ENCODE measurements at places on chromosomes 2 and 18.

DNA sequence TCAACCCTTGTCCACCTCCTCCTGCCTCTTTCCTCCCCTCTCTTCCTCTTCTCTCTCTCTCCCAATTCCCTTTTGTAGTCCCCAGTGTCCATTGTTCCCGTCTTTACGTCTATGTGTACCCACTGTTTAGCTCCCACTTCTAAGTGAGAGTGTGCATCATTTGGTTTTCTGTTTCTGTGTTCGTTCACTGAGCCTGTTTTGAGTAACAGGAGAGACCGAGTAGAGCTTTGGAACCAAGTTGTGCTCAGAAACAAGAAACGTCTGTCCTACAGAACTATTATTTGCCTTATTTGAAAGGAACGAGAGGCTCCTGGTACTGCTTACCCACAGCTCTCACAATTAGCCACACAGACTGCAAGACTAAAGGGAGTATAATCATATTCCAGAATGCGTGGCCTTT lies 50.1 kb upstream of the MAPRE2 start:
- H3K27ac ChIP-seq: no peak overlapping the region
- H3K36me3 ChIP-seq: no peaks in the 10 kb centered on the region
- H3K4me1 ChIP-seq: no peaks in the 10 kb centered on the region
- no peaks in the 10 kb centered on the region for H3K27me3 ChIP-seq
- no peak for DNase-seq

GRCh38 chr18:69839497-69839896 lies 108.2 kb downstream of the CD226 start:
- H3K4me3 ChIP-seq: no peak overlapping the region
- H3K4me1 ChIP-seq: no peaks in the 10 kb centered on the region
- no peaks in the 10 kb centered on the region for H3K27me3 ChIP-seq
- H3K27ac ChIP-seq: no peak overlapping the region
- no peak for DNase-seq
- H3K36me3 ChIP-seq: no peaks in the 10 kb centered on the region

DNA sequence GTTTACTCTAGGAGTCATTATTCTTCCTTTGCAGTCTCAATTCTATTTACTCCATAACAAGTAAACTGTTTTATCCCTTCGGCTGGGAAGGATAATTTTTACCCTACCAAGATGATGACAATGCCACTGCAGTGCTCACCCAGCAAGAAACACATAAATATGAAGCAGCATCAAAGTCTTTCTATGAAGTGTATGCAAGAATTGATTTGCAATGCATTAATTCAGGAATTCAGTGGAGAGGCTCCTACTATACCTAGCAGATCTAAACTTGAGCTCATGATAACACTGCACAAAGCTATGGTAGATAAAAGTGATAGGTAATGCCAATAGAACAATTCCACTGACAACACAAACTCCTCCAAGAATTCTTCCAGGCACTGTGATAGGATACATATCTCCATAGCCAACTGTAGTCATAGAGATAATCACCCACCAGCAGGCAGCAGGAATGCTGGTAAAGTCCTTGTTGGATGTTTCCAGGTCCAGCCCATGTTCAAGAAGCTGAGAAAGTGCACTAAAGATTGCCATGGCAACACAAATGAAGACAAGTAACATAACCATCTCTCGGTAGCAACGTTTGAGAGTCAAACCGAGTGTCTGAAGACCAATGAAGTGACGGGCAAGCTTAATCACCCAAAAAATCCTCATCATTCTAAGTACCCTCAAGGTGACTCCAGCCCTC lies 49.9 kb downstream of the KCNG3 start:
- H3K4me3 ChIP-seq: no peak overlapping the region
- DNase-seq: no peak
- H3K36me3 ChIP-seq: no peaks in the 10 kb centered on the region
- H3K27me3 ChIP-seq: no peaks in the 10 kb centered on the region

GRCh38 chr18:78957140-78957539 lies 22.5 kb upstream of the SALL3 start:
- H3K4me1 ChIP-seq: no peaks in the 10 kb centered on the region
- no peak overlapping the region for H3K4me3 ChIP-seq
- H3K27ac ChIP-seq: no peak overlapping the region

GRCh38 chr2:143513081-143513480 lies 383.9 kb downstream of the ARHGAP15 start:
- H3K4me3 ChIP-seq: no peak overlapping the region
- H3K27ac ChIP-seq: no peak overlapping the region
- DNase-seq: no peak

GRCh38 chr2:85684806-85685205 lies 9.4 kb upstream of the GNLY start:
- H3K36me3 ChIP-seq: no peaks in the 10 kb centered on the region
- no peak overlapping the region for H3K27ac ChIP-seq
- no peak overlapping the region for H3K4me3 ChIP-seq
- no peak for DNase-seq
- no peaks in the 10 kb centered on the region for H3K4me1 ChIP-seq

DNA sequence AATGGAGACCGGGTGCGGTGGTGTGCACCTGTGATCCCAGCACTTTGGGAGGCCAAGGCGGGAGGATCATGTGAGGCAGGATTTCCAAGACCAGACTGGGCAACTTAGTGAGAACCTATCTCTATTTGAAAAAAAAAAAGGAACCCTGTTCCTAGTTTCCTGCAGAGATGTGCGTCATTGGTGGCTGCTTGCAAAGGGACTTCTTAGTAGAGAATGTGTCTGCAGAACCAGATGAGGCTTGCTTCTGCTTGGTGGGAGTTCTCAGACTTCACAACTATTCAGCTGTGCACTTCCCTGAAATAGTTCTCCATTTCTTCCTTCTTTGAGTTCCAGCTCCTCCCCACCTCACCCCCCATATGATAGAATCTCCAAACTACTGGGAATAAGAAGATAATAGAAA lies 22.3 kb downstream of the ZCCHC2 start:
- H3K36me3 ChIP-seq: peaks cover 69% of the 10 kb centered on the region
- DNase-seq: no peak
- no peak overlapping the region for H3K4me3 ChIP-seq
- no peaks in the 10 kb centered on the region for H3K27me3 ChIP-seq
- no peaks in the 10 kb centered on the region for H3K4me1 ChIP-seq

GRCh38 chr2:100620481-100620880 lies 57.7 kb downstream of the PDCL3 start:
- DNase-seq: no peak
- H3K27ac ChIP-seq: no peak overlapping the region
- H3K27me3 ChIP-seq: no peaks in the 10 kb centered on the region
- no peak overlapping the region for H3K4me3 ChIP-seq

DNA sequence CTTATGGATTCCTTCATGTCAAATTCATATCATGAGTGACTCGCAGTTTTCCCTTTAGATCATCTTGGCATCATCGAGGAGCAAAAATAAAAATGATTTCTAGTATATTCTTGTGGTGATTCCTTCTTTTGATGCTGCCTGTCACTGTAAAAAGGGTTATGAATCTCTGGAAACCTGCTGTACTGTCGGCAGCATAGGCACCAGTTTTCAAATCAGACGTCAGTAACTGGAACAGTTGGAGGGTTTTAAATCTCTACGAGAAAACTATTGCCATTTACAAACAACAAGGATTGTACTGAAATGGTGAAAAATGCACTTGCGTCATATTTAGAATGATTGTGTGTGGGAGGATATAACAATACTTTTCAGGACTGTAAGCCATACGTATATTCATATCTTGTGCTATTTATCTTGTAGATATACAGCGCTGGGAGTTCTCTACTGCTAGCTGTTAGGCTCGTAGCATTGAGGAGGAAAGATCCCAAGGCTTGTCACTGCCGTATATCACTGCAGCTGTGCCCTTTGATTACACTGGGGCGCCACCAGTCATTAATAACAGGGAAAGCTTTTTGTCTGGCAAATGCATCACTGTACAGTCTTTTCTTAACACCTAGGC lies 320.7 kb downstream of the MTX2 start:
- DNase-seq: no peak
- H3K27ac ChIP-seq: no peak overlapping the region
- no peaks in the 10 kb centered on the region for H3K27me3 ChIP-seq

DNA sequence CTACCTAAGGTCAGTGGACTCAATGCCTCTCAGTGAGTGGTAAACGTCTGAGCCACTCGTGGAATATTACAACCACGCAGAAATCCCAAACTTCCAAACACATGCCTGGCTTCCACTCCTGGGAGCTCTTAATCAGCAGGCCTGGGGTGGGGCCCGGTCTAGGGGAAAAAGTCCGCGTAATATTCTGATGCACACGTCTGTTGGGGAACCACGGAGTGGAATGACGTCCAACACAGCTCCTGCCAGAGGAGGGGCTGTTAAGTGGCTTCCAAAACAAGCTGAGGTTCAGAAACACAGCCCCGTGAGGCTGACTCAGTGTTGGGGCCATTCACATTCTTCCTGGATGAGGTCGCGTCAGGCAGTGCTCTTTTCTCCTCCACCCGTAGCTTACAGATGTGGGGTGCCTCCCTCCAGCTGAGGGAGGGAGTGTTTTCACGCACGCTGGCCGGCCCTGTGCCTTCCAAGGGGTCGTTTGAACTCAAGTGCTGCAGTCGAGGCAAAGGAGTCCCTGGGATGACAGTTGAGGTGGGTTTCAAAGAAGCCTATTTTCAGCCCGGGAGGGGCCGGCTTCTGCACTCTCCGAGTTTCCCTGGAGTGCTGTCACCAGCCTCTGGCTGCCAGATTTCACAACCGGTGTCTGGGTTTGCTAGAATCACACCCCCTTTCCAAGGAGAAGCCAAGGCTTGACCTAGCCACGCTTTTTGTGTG lies 73.1 kb downstream of the ACKR3 start:
- H3K4me3 ChIP-seq: no peak overlapping the region
- no peaks in the 10 kb centered on the region for H3K27me3 ChIP-seq
- H3K27ac ChIP-seq: no peak overlapping the region
- DNase-seq: no peak
- H3K4me1 ChIP-seq: no peaks in the 10 kb centered on the region

GRCh38 chr2:66604326-66604725 lies 169.4 kb downstream of the MEIS1 start:
- H3K27ac ChIP-seq: no peak overlapping the region
- no peak for DNase-seq
- no peaks in the 10 kb centered on the region for H3K4me1 ChIP-seq
- no peaks in the 10 kb centered on the region for H3K36me3 ChIP-seq

DNA sequence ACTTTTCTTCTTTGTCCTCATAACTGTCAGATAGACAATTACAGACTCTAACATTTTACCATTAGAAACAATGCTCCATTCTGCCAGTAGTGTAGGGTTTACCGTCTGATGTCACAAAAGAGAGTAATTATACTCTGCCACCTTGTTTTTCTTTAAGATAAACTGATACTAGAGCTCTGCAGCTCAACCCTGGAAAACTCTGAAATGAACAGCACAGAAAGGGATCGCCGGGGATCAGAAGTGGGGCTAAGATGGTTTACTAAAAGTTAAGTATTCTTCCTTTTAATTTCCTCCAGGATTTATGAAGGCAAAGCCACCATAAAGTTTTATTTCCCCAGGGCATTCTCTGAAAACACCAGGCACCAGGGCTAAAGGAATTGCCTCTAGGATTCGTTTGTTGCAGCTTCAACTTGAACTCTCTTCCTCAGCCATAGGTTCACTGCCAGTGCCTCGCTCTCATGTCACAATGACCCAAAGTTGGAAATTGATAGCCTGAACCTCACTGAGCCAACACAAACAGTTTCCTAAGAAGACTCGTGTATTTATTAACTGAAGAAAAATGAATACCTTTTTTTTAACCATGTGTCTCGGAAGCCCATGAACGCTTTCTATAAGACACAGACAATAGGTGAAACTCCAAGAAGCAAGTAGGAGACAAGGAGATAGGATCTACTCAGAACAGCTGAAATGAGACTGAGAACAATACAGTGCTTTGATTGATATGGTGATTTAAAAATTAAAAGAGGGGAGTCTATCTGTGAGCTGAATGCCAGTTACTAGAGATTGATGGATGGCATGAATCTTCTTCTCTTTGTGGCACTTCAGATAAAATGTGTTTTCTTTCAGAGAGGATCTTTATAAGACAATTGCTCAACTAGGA lies 121.5 kb upstream of the SPATS2L start:
- DNase-seq: no peak
- no peaks in the 10 kb centered on the region for H3K36me3 ChIP-seq
- no peak overlapping the region for H3K27ac ChIP-seq
- H3K4me1 ChIP-seq: no peaks in the 10 kb centered on the region
- no peaks in the 10 kb centered on the region for H3K27me3 ChIP-seq

GRCh38 chr2:230358305-230358704 lies 31.3 kb downstream of the SP140L start:
- no peaks in the 10 kb centered on the region for H3K27me3 ChIP-seq
- H3K4me3 ChIP-seq: no peak overlapping the region
- H3K4me1 ChIP-seq: peaks cover 13% of the 10 kb centered on the region
- H3K36me3 ChIP-seq: peaks cover 31% of the 10 kb centered on the region

- no peak overlapping the region for H3K4me3 ChIP-seq
- no peaks in the 10 kb centered on the region for H3K27me3 ChIP-seq
- H3K4me1 ChIP-seq: no peaks in the 10 kb centered on the region
- no peaks in the 10 kb centered on the region for H3K36me3 ChIP-seq
- no peak overlapping the region for H3K27ac ChIP-seq
These were observed 362.5 kb upstream of the TNP1 start for GRCh38 chr2:217222309-217222910.

DNA sequence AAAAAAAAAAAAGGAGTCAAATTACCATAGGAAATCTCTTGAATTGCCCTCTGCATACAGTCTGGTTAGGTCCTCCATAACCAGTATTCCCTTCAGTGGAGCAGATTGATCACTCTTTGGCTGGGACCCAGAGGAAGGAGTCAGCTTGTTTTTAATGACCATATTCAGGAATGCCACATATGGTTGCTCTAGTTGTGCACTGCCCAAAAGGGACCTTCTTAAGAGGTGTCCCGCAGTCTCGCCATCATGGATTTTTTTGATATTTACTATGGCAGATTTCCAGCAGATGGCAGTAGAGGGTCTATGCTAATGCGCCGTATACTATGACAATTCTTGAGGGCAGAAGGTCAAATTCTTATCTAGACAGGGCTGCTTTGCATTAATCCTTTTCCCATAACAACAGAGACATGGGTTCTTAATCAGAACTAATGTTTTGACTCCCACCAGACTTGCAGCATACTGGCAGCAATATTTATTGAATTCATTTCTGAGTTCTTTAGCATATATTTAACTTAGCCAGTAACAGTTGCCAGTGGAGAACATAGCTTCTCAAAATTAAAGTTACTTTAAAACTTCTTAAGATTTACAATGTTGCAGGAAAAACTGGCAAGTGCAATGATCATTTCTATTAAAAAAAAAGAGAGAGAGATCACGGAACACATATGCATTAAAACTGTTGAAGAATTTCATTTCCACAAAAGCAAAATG lies 31.8 kb upstream of the INPP4A start:
- H3K4me1 ChIP-seq: no peaks in the 10 kb centered on the region
- no peak overlapping the region for H3K4me3 ChIP-seq
- H3K36me3 ChIP-seq: no peaks in the 10 kb centered on the region
- H3K27me3 ChIP-seq: no peaks in the 10 kb centered on the region

- DNase-seq: no peak
- H3K4me3 ChIP-seq: no peak overlapping the region
- no peak overlapping the region for H3K27ac ChIP-seq
- H3K27me3 ChIP-seq: no peaks in the 10 kb centered on the region
These were observed 15.5 kb downstream of the GEMIN6 start for GRCh38 chr2:38793511-38793910.

All from effector memory CD4-positive, alpha-beta T cell (primary cell).